HL-60 (cell line): ENCODE measurements at places on chromosomes 1 and 21.
A peak's percentile ranks its signal among the peaks of the same experiment; 100 is the strongest.

DNA sequence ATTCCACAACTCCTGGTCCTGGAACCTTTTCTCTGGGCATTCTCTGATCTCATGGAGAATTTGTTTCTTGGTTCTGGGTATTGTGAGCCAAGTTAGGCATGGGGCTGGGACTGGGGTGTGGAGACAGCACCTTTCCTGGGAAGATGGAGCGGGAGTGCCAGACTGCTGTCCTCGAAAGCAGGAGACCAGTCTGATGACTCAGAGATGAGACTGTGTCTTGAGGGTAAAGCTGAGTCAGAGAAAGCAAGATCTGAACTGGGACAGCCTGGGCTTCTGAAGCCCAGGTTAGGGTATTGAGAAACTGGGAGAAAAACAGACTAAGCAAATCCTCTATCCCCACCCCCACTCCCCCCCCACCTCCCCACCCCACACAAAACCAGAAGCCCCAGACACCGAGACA, 2.2 kb upstream of the KANK4 start:
- DNase-seq, result no peak

DNA sequence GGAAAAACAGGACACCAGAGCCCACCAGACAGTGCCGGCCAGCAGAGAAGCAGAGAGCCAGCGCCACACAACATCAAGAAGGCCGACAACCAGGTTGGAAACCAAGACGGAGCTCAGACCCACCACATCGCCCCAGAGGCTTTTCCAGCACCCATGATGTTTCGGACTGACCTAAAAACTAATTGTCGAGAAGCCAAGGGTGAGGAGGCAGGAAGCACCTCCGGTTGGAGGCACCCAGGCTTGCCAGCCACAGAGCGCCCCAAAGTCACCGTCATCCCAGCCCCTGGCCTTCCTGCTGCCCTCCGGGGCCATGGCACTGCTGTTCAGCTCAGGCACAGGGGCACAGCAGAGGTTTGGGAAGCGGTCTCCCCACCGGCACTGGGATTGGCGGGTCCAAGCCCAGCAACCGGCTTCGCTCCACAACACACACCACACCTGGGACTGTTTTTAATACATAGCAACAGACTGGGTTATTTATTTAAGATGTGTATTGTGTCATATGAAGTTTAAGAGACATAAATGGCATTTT, 67.2 kb downstream of the SLC37A1 start:
- no peak for DNase-seq

- DNase-seq, result peak; percentile 42
These were observed 15.3 kb downstream of the CD55 start for GRCh38 chr1:207336559-207337467.

DNA sequence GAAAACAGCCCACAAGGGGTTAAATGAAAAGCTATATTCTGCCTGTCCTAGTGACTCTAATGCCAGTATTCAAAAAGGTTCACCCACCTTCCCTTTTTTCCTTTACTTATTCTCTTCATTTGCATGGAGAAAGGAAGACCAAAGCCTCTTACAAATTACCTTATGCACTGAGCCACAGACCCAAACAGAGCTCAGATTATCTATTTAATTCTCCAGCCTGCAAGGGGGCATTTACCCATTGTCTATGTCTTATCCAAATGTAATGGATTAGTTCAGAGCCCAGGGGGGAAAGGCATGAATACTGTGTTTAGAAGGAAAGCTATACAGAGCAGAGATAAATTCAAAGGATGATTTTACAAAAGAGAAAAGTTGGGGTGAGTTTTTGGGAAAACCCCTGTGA, 388.5 kb downstream of the OMA1 start:
- no peak for DNase-seq

GRCh38 chr1:234544087-234544579, 65.2 kb upstream of the TARBP1 start:
- no peak for DNase-seq

GRCh38 chr1:205597691-205598314, 34.0 kb downstream of the ELK4 start:
- DNase-seq, result no peak

DNA sequence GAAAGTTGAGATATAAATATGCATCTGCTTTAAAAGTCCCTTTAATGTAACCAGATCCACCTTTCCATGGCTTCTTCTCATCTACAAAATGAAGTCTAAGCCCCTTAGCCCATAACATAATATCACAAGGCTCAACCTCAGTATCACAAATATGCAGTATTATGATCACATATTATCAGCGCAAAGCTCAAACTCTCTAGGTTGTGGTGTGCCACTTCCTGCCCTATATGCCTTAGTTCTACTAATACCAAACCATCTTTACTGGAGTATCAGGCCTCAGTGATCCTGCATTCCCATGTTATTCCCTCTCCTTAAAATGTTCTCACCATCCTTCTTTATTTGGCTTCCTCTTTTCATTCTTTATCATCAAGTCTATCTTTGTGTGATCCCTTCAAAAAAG, 301.8 kb downstream of the NEGR1 start:
- no peak for DNase-seq

DNA sequence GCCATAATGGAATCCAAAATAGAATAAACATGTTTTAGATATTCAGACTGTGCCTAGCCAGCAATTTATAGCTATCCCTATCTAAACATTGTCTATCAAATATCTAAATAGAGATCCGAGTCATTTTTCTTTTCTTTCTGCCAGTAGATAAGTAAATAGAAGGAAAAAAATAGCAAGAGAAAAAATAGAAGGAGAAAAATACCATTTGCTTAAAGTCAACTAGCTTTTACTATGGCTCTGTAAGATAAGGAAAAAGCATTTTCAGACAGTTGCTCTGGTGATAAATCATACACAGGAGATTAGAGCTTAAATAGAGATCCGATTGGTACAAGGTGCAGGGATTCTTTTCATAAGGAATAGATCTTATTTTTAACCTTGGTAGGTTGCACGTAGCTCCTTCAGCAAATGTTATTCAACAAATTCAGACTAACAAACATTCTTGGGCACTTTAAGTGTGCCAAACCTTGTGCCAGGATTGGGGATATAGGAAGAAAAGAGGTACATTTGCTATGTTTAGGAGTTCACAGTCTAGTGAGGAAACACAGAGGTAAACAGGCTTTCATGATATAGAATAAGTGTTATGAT, 70.1 kb upstream of the CCDC190 start:
- no peak for DNase-seq

- DNase-seq, result no peak
These were observed 137.7 kb downstream of the PRDM16 start for GRCh38 chr1:3206696-3207095.

GRCh38 chr1:46656643-46657042, 11.5 kb downstream of the ATPAF1 start:
- no peak for DNase-seq

DNA sequence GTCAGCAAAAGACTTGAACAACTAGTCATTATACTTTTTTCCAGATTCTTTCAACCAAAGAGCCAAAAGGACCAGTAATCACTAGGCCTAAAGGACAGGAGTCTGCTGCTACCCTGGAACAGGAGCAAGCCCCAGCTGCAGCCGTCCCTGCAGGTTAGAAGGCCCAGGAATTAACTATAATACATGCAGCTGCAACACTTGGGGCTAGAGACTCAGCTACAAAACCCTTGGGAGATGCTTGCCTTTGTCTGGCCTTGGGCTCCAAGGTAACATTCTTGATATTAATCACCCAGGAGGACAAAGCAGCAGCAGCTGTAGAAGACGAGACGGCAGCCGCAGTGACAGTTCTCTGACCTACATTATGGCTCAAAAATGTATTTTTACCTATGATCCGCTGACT, 841.2 kb upstream of the ADGRL4 start:
- DNase-seq, result no peak

DNA sequence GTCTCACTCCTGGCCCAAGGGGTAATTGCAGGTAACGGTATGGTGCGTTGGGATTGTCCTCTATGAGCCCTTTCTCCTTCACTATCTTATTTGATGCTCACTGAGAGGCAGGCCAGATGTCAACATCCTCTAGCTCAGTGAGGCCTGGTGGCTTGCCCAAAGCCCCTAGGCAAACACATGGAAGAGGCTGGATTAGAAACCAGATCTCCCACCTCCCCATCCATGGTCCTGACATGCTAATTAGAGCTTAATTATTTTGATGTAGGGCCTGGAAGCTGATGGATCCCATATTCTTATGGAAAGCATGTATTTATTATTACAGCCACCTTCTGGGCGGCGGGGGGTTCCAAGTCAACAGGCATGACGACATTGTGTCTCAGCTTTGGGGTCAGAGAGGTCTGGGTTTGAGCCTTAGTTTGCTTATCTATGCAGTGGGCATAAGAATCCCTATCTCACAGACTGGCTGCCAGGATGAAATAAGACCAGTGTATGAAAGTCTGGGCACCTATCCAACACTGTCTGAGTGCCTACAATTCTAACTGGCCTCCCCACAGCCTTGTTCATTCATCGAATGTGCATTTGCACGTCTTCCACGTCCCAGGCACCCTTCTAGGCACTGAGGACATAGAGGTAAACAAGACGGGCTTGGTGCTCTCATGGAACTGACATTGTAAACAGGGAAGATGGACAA, 6.2 kb downstream of the SMPDL3B start:
- no peak for DNase-seq

DNA sequence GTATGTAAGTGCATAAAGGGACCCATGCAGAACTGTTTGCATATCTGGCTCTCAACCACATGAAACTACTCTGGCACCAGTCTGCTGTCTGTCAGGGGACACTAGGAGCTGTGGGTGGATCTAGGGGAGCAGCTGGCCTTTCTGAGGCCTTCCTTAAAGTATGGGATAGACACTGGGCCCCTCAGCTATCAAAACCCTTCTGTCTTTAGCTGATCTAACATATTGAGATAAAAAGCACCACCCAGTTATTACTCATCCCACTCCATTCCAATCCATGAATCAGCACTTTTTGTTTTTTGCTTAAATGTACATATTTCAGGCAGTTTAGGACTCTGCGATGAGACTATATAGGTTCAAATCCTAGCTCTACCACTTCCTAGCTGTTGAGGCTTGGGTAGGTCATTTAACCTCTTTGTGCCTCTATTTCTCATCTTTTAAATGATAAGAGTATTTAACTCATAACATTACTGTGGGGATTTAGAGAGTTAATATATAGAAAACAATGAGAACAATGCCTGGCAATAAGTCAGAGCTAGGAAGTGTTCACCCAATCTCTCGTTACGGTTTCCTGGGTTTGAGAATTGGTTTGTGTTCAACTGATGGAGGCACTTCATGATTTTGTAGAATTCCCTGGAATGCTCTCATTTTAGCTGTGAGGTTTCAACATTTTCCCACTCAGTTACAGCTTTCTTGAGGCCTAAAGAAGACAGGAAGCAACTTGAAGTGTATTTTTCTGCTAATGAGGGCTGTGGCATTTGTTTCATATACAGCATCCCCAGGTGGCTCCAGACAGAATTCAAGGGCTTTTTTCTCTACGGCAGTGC, 68.9 kb downstream of the LRIG2 start:
- no peak for DNase-seq

DNA sequence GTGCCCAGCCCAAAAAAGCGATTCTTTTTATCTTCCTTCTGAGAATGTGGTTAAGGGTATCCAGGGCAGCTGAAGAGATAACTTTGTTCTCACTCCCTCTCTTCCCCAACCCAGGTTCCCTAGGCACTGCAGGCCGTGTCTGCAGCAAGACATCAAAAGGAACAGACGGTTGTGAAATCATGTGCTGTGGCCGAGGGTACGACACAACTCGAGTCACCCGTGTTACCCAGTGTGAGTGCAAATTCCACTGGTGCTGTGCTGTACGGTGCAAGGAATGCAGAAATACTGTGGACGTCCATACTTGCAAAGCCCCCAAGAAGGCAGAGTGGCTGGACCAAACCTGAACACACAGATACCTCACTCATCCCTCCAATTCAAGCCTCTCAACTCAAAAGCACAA, 11.4 kb downstream of the WNT2B start:
- no peak for DNase-seq

DNA sequence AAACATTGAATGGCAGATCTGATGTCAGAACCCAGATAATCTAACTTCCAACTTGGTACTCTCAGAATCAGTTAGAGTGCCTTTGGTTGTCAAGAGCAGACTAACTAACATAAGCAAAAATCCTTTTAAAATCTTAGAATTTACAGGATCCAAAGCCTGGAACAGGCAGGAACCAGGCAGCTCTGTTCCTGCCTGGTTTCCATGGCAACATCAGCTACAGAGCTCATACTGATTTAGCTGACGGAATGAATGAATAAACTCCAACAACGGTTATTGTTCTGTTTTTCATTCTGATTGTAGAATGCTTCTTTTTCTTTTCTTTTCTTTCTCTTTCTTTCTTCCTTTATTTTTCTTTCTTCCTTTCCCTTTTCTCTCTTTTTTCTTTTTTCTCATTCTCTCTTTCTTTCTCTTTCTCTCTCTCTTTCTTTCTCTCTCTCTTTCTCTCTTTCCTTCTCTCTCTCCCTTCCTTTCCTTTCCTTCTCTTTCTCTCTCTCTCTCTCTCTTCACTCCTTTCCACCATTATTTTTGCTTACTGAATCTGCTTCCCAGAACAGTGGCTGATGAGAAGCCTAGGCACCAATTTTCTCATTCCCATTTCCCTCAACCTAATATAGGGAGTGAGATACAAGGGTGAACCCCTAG, 121.6 kb downstream of the RGS7 start:
- DNase-seq, result no peak

DNA sequence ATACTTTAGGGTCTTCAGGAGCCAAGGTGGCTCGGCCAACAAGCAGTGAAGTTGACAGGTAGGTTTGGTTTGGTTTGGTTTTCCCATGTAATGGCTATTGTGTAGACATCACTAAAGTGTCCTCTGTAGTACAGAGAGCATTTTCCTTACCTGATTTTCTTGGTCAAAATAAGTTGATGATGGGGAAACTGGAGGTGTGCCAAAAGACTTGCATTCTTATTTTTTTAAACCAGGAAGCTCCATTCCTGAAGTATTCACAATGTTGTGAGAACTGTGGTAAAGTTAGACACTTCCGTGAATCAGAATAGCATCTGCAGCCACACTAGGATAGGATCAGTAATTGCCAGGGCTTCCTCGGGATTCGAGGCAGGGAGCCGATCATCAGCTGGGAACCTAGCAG, 2.9 kb downstream of the ZBTB37 start:
- no peak for DNase-seq

GRCh38 chr1:7942214-7942921, 1.7 kb upstream of the TNFRSF9 start:
- DNase-seq, result peak; percentile 89

- no peak for DNase-seq
These were observed 280.3 kb downstream of the HMCN1 start for GRCh38 chr1:186014370-186015037.

- no peak for DNase-seq
These were observed 38.7 kb downstream of the RGS5 start for GRCh38 chr1:163163881-163164582.

GRCh38 chr1:86926883-86927282, 12.4 kb downstream of the HS2ST1 start:
- no peak for DNase-seq

- no peak for DNase-seq
These were observed 69.5 kb upstream of the HSD17B7 start for GRCh38 chr1:162720996-162721395.

- DNase-seq, result no peak
These were observed 28.5 kb upstream of the TENT5C start for GRCh38 chr1:117577191-117577885.
